ENCODE measurements at places on chromosomes 1 and 21. TPM values are rescaled to one million over a fixed set of nuclear protein-coding genes. Genes with fewer than 3 reads are reported as not detected.

OR2T29 gene
- not detected for total RNA-seq

TSACC gene
- not detected for total RNA-seq

ELAPOR1 gene
- total RNA-seq = 56.8 TPM

SMPDL3B gene
- 0.89 TPM for total RNA-seq

- no peak for DNase-seq
Measured at GRCh38 chr1:197808880-197809279, 33.6 kb upstream of the DENND1B start.

DNA sequence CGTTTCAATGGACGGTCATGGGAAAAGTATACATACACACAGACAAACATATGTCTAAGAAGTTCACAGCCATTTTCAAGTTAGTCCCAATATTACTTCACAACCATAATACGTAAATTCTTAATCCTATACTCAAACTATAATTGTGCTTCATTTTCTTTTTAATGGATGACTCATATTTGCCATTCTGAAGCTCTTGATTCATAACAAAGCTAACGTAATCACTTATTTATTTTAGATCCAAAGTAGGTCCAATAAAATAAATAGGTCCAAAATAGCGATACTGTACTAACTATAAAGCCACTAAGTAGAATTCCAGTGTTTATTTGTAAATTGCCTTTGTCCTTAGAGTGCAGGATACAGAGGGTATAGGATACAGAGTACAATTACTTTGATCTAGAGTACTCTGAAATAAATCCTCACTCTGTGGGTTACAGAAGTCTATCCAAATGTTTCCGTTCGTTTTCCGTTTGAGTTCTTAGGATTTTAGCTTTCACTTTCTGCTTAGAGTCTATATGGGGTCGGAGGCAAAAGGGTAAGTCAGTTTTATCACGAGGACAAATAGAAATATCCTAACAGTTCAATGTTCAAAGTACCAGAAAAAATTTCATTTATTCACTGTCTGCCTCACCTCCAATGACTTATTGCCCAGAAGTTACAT is 8.8 kb upstream of the C1orf115 start:
- DNase-seq = no peak

- no peak for DNase-seq
Measured at GRCh38 chr1:80248886-80249285, 1242.4 kb upstream of the ADGRL4 start.

All from stomach (tissue), 19 donors.